NCI-H2029 treated with DMSO at 0.1 percent for 48 hours (cell line): ENCODE measurements at places on chromosomes 3 and 15.

DNA sequence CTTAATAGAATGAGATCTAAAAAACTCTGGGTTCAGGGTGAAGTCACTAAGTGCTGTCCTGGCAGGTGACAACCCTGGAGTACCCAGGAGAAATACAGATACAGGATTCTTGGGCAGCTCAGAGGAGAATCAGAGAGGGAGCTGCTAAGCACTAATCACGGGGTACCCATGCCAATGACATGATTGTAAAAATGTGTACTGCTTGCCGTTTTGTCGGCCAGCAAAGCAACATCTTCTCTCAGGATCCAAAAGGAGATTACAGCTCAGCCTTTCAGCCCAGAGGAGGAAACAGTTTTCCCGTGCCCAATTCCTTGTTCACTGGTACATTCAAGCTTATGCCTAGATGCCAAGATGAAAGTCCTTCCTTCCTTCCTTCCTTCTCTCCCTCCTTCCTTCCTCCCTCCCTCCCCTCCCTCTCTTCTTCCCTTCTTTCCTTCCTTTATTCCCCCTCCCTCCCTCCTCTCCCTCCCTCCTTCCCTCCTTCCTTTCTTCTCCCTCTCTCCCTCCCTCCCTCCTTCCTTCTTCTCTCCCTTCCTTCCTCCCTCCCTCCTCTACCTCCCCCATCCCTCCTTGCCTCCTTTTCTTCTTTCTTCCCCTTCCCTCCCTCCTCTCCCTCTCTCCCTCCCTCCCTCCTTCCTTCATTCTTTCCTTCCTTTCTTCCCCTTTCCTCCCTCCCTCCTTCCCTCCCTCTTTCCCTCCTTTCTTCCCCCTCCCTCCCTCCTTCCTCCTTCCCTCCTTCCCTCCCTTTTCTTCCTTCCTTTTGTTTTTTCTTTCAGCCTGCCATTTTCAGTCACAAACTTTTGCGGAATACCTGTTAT lies 4.1 kb upstream of the MINAR1 start:
- DNase-seq = no peak

DNA sequence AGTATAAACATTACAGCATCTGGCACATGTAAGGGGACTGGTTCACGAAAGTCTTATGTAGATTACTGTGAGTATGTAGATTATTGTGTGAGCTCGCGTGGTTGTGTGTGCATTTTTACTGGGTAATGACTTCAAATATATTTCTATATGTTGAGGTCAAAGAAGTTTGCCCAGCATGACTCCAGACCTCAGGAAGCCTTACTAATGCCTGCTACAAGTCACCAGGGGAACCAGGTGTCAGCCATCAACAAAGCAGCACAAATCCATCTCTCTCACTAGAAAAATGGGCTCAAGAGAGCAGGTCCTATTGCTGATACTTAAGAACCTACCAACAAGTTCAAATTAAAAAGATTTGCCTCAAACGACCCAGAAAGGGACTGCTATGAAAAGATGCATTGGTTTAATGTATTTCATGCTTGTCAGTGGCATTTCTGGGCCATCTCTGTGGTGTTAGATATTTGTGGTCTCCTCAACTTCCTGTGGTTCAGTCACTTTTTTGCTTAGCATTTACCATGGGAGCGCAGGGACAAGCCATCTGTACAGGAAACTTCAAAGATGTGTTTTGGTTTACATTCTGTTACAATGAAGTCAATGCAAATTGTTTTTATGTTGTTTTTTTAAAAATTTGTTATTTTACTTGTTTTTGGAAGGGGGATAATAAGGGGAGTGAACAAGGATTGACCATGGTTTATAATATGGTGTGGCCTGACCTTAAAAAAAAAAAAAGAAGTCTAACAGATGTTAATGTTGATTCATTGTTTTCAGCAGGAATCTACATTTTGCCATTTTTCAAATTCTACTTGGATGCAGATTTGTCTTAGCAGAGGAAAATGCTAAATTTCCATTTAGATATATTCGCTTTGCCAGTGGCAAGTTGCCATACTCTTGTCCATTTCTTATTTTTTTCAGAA lies 172.1 kb upstream of the ADAMTS9 start:
- DNase-seq = no peak

DNA sequence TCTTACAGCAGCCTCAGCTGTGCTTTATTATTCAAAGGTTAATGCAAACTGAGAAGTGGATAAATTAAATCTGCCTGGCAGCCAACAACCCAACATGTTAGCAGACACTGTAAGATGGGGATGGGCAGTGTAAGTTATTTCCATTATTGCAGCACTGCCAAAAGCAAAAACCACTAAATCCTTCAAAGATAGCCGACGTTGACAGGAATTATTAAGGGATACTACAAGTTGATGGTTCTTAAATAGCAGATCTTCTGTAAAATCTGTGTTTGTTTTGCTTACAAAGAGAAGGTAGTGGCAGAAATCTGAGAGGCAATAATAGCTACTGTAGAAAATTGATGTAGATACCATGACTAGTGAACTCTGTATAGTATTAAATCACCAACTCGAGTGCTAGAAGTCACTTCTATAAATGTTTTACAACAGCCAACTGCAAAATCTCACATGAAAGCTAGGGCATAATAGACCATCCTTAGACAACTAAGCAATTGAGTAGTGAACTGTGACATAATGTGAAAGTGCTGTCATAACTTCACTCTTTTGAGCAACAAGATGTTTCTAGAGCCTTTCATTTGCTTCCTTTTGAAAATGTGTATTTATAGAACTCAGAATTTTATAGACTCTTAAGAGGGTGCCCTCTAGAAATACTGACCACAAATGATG lies 278.6 kb downstream of the UBE2E2 start:
- no peak for DNase-seq

- no peak for DNase-seq
Measured at GRCh38 chr3:13107661-13108060, 34.4 kb upstream of the IQSEC1 start.

- DNase-seq = no peak
Measured at GRCh38 chr3:59839810-59840515, 790.1 kb upstream of the CFAP20DC start.

DNA sequence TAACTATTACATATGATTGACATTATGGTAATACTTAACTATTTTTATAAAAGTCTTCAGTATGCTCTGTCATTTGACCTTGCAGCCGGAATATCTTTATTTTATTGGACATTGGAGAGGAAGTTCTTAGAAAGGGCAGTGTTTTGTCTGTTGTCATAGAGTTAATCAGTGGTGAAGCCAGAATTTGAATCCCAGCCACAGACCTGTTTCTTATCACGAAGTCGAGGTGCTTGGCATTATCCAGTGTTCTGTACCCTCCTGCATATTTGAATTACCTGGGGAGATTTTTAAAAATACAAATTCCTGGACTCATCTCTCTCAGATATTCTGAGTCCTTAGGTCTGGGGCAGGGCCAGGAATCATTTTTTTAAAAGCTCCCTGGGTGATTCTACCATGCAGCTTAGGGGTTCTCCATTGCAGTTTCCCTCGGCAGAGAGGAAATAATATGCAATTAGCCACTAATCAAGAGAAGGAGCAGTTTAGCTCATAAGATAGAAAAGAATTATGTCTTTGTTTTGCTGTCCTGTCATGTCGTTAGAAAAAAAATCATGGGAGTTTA lies 195.6 kb upstream of the CFAP20DC start:
- DNase-seq = no peak

- no peak for DNase-seq
Measured at GRCh38 chr15:76343313-76343996, 6.9 kb downstream of the ISL2 start.

DNA sequence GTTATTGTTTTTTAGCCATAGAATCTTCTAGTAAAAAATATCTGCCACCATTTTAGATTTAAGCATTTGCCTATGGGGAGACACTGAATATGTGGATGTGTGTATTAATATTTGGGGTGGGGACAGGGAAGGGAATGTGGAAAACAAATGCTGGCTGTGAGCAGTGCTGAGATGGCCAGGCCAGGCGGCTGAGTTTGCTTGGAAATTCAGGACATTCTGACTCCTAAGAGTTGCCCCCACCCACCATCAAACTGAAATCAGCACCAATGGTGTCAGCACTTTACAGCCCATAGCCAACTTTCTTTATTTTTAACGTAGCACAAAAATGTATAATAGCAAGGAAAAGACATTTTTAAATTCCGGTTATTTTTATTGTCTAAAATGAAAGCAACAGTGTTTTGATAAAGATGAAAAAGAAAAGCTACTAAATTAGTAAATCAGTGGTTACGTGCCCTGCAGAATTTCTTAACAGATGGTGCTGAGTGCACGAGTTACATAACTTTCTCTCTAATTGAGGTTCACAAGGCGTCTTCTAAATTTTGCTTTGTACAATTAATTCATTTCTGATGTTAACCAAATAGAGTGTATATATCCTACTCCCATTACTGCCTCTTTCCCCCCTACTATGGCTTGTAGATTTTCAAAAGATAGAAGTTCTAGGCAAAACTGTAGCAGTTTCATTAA lies 34.0 kb downstream of the B3GALNT1 start:
- no peak for DNase-seq

GRCh38 chr15:69758291-69758771 lies 305.7 kb downstream of the RPLP1 start:
- DNase-seq = no peak

GRCh38 chr3:14343338-14344112 lies 58.9 kb upstream of the SLC6A6 start:
- DNase-seq = no peak

GRCh38 chr3:127820826-127821313 lies 1.4 kb downstream of the MGLL start:
- DNase-seq = peak; percentile 98

- no peak for DNase-seq
Measured at GRCh38 chr3:157156837-157157635, 2.9 kb downstream of the CCNL1 start.

- no peak for DNase-seq
Measured at GRCh38 chr3:28291577-28291976, 50.2 kb downstream of the CMC1 start.

GRCh38 chr3:9168241-9168741 lies 81.2 kb downstream of the SRGAP3 start:
- DNase-seq = no peak

DNA sequence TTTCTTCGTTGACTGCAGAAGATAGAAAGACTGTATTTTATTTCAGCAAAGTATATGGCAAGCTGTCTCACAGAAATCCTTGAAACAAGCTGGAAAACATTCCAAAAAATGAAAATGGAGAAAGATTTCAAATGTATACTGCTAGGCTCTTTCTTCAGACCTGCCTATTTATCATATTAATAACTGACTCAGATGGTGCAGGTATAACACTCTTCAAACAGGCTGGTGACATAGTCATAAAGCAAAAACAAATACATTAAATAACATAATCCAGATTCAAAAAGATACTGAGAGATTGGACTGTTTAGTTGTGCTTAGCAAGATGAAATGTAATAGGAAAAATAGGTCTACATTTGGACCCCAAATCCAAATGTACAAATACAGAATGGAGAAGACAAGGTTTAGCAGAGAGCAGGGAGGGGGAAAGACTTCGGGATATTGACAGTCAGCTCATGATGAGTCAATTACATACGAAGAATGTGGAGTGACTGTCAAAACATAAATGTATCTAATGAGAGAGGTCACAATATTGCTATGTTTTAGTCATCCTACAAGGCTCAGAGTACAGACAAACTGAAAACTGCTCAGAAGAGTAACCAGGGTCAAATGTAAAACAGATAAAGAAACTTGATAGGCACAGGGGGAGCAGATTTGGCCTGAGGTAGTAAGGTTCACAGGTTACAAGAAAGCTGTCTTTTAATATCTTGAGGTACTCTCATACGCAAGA lies 88.7 kb downstream of the DMXL2 start:
- DNase-seq = no peak

- DNase-seq = no peak
Measured at GRCh38 chr3:124374583-124374982, 355.7 kb upstream of the UMPS start.

DNA sequence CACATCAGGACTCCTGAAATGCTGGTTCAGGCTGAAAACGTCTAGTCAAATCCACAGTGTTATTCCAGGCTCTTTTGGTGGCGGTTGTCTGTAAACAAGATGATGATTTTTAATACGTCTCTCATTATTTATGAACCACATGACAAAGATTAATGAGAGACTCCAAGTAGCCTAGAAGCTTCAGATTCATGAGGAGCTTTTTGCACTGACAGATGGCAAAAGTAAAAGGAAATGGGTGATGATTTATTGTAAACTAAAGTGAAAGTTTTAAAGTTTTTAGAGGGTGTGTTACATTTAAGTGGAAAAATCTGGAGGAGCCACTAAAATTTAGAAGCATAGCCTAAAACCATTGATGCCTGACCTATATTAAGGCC lies 77.0 kb downstream of the BBX start:
- DNase-seq = no peak

DNA sequence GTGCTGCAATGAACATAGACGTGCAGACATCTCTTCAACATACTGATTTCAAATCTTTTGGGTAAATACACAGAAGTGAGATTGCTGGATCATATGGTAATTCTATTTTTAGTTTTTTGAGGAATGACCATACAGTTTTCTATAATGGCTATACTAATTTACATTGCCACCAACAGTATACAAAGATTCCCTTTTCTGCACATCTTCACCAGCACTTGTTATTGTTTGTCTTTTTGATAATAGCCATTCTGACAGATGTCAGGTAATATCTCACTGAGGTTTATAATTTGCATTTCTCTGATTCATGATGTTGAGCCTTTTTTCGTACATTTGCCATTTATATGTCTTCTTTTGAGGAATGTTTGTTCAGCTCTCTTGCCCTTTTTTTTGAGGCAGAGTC lies 30.5 kb downstream of the TOPAZ1 start:
- DNase-seq = no peak

GRCh38 chr15:68464448-68465090 lies 32.6 kb upstream of the ITGA11 start:
- DNase-seq = no peak

DNA sequence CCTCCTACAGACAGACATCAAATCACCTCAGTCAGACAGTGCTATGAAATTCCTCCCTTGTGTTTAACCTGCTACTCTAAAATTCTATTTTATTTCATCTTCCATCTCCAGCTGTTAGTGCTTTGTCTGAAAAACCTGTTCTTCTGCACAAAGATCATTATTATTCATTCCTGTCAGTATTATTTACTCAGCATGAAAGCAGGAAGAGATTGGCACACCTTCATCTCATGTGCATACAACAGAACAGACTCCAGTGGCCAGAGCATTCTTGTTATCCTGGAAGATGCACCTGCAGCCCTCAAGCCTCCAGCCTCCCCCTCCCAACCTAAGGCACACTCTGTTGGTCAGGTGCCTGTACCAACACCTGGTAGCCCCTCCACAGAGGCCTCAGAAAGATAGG lies 1.8 kb upstream of the ROPN1B start:
- peak; percentile 74 for DNase-seq
